ENCODE measurements at places on chromosomes 5 and 9.

- DNase-seq = peak; percentile 44
Measured at GRCh38 chr9:111897601-111898137, 1.1 kb downstream of the UGCG start.

- DNase-seq = no peak
Measured at GRCh38 chr5:76811214-76811613, 7.6 kb upstream of the F2RL1 start.

DNA sequence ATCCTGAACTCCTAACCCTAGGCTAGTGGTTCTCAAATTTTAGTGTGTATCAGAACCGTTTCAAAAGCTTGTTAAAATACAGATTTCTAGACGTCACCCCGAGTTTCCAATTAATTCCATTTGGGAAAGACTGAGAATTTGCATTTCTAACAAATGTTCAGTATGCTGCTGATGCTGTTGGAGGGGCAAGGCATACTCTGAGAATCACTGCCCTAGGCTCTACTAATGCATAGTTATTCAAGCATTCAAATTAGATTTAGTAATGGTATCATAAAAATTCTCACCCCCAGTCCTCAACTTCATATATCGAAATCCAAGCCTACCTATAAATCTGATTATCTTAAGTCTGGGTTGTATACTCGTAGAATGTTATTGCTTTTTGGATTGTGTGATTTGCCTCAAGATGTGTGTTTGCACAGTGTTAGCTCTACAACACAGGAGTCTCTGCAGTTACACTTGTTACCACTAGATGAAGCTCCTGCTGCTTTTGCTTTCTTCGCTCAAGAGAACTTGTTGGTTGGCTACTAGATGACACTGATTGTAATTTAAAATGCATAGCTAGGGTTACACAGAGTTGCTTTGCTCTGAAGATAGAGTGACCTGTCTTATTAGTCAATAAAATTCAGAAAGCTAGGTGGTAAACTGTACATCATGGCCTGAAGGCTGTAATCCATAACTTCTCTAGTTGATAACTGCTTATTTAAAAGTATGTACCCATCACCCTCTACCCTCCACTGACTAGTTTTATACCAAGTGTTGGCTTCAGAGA lies 7.5 kb upstream of the ERAP2 start:
- peak; percentile 40 for DNase-seq

DNA sequence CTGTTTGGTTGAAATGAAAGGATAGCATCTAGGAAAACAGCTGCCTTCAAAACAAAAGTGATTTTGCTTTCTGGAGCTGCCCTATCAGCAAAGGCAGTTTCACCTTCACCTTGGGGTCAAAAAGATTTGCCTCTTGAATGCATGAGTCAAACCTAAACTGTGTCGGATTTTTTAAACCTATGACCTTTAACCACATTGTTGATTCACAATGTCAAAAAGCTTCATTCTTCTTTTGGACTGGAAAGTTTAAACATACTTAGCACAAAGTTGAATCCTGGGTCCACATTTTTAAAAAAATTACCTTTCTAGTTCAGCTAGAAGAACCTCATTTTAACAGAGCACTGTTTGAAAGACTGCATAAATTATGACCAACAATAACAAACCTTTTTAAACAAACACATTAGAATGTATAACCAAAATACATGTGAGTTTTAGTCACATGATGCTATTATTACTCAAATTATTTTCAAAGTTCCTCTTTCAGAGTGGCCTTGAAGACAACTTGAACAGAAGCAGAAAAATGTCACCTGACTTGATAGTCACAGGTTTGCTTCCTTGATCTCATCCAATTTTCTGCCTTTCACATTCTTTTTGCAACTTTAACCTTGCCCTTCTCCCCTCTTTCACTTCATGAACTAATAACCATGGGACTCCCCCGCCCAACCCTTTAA lies 109.7 kb upstream of the LHFPL2 start:
- DNase-seq = no peak

- DNase-seq = no peak
Measured at GRCh38 chr9:19049917-19050636, 850 bp downstream of the RRAGA start.

- DNase-seq = no peak
Measured at GRCh38 chr5:173557123-173557903, 59.1 kb downstream of the BOD1 start.

GRCh38 chr5:38426490-38426889 lies 130.0 kb downstream of the LIFR start:
- DNase-seq = no peak

GRCh38 chr9:13291718-13292117 lies 12.2 kb upstream of the MPDZ start:
- no peak for DNase-seq

DNA sequence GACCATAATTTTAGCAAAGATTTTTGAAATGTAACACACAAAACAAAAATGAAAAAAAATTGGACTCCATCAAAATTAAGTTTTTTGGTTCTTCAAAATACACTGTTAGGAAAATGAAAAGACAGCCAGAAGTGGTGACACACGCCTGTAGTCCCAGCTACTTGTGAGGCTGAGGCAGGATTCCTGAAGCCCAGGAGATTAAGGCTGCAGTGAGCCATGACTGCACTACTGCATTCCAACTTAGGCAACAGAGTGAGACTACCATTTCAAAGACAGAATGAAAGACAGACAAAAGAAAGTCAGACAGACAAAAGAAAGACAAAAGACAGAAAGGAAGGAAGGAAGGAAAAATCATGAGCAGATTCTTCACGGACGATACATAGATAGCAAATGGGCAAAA lies 7.5 kb downstream of the DIAPH1 start:
- no peak for DNase-seq
